CD4-positive, alpha-beta T cell treated with Interleukin-6 for 4 hours (primary cell): ENCODE measurements at places on chromosomes 4 and X.

GRCh38 chr4:184142121-184143000 is 75.3 kb downstream of the ENPP6 start:
- DNase-seq, result no peak

- DNase-seq, result no peak
These were observed 45.3 kb upstream of the EDA2R start for GRCh38 chrX:66684196-66684595.

DNA sequence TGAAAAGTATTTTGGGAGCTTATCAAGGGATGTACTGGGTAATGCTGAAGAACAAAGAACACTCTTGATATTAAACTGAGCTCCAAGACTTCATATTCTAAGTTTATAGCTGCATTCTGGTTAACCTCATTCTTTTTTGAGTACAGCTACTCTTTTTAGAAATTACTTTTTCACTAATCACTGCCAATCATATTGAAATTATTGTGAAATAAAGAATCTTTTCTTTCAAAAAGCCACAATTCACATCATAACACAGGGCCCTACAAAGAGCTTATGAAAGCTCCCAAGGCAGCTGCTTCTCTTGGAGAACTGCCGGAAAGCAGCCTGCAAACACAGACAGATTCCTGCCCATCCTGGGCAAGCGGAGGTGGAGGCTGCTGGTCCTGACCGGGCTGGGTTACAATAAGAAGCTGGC is 121.4 kb downstream of the RNF150 start:
- no peak for DNase-seq

DNA sequence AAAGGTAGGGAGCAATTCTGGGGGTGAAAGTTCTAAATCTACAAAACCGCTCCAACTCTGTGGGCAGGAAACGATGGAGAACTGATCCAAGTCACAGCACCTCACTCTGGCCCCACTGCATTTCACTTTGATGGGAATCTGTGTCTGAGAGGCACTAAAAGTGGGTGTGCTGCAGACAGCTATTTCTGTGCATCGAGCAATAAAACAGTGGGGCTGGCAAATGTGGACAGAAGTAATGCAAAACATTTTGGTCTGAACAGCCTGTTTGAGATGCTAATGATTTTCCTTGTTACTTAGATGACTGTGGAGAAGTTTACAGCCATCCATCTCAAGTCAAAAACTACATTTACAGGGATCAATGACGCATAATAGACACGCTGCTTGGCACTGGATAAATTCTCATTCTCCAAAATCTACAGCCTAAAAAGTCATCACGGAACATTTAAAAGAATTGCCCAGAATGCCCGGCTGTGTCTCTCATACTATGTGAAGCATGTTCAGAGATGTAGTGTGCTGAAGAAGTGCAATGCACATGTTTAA is 1671.6 kb upstream of the TENM3 start:
- no peak for DNase-seq

DNA sequence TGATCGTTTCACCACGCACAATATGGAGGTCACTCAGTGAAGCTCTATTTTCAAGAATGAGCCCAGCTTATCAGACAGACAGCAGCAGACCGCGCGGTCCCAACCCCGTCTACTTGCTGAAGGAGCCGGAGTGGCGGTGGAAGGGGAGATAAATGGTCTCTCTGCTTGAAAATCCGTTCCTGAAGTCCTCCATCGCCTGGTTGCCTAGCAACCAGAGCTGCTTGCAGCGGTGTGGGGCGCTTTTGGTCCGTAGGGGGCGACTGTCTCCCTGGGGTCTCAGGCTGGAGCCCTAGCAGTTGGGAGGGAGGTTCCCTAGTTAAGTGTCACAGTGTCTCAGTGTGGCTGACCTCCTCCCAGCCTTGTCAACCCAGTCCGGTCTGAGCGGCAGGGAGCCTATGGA is 8.3 kb upstream of the DLG3 start:
- DNase-seq, result no peak

- DNase-seq, result no peak
These were observed 65.7 kb downstream of the SHROOM2 start for GRCh38 chrX:9851890-9852289.

GRCh38 chr4:112938461-112939058 is 110.9 kb upstream of the ANK2 start:
- no peak for DNase-seq

- peak; percentile 66 for DNase-seq
These were observed 531 bp downstream of the RUFY3 start for GRCh38 chr4:70722199-70722791.

DNA sequence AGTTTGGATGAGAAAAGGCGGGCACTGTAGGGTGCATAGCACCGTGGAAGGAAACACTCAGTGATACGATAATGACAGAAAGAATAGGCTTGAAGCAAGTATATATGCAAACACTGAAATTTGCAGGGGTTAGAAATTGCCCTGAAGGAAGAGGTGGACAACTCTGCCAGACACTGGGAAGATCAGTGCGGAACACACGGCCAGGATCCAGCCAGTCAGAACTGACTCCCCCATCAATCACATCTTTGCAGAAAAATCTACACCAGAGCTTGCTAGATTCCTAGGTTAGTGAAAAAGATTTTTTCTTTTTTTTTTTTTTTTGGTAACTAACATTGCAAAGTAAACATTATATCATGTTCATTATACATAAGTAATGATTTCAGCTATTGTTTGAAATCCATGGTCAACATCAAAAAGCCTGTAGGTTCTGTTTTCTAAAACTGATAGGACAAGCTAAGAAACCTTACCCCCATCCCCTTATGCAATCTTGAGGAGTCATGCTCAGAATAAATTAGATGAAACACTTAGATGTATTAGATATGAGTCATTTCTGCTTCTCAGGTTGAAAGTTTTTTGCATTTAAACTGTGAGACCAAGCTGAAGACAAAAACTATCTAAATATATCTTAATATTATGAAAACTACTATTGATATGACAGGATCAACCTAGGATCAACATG is 38.9 kb downstream of the TRIML1 start:
- DNase-seq, result no peak

- peak; percentile 43 for DNase-seq
These were observed 23.2 kb downstream of the PRPS2 start for GRCh38 chrX:12814420-12814819.

DNA sequence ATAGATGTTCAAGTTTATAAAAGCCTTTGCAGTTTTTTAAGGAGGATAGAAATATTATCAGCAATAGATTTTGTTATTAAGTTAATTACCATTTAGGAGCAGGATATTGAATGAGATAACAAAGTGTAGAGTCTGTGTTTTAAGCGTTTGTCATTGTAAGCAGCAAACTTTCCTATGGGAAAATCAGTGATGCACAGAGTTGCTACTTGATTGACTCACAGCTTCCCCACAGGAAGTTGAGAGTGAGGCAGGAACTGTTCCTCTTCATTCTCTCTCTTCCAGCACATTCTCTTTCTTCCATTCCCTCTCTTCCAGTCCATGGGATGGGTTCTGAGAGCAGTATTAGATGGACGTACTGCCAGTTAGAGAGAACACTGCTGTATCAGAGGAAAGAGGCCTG is 867.7 kb upstream of the AGA start:
- no peak for DNase-seq

DNA sequence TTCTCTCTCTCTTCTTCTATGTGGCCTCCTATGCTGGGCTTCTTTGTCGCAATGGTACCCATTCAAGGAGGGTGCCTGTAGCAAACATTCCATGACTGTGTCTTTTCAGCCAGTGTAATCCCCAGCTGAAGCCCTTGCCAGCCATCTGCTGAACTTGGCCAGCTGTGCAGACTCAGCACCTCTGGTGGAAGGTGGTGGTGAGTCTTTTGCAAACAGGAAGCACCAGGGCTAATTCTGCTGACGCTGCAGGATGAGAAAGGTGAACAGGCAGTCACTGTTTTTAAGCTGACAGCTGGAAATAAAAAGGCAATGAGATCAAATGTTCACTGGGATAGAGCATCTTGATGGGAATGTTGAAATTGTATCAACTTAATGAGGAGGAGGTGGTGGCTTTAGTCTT is 298.7 kb upstream of the CLNK start:
- DNase-seq, result peak; percentile 6

DNA sequence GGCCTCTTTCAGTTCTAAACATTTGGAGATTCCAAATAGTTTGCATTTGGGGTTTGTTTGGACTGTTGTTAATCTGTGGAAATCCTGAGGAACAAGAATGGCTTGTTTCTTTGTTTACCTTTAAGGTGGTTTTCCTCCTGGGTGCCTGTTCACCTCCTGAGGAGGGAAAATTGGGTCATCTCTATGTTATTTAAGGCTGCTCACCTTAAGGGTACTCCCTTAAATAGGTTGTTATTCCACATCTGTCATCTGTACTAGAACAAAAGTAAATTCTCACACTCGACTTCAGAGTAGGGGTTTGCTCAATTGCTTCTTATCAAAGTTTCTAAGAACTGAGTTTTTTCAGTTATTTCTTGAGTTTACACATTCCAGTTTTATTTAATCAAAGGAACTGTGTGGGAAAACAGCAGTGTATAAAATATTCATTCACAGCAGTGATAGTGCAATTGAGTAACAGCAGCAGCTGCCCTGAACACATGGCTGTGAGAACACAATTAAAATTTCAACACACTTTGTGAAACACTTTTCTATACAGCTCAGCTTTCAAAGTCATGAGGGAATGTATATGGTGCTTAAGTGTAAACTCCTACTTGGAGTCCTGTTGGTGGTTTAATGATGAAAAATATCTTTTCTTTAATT is 238.5 kb upstream of the PGRMC2 start:
- no peak for DNase-seq

- no peak for DNase-seq
These were observed 20.2 kb upstream of the TCP11X2 start for GRCh38 chrX:102491766-102492165.

DNA sequence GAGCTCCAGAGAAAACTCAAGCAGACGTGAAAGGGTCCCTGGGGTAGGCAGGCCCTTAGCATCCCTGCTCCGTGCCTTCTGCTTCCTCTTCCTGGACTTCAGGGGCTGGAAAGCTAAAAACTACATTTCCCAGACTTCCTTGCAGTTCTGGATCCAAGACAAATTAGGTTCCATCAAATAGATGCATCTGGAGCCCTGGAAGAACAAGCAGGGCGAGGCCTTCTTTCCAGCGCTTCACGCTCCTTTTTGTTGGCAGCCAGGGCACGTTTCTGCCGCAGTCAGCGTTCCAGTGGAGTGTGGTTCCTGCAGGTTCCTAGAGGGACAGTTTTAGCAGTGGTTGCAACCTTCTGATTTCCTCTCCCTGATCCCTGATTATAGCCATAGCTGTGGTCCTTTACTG is 53.6 kb upstream of the MSX1 start:
- DNase-seq, result no peak

DNA sequence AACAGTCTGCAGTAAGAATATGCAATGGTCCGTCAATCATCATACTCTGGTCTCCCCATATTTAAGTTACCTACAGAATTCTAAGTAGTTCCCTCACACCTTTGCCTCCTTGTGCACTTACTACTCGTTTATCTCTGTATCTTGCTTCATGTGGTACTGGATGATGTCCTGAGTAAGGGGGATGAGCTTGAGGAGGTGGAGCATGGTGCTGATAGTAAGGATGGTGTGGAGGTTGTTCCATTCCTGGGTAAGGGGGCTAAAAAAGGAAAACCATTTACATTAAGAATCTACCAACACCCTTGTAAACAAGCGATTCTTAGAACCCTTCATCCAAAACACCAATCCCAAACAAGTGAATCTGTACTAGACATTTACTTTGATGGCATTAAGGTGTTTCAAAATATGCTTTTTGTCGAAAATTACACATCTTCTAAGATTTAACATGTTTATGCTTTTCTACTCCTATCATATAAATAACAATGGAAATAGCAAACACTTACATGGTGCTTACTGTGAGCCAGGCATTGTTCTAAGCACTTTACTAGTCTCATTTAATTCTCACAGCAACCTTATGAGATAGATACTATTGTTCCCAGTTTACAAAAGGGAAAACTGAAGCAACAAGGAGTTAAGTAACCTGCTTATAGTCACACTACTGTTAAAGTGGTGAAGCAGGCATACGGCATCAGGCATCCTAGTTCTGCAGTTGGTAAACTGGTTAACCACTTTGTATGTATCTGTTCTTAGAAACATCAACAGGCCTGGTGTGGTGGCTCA is 33.5 kb downstream of the YTHDC1 start:
- no peak for DNase-seq

- no peak for DNase-seq
These were observed 20.1 kb downstream of the BLTP1 start for GRCh38 chr4:122172266-122172665.

GRCh38 chr4:26762650-26763049 is 98.0 kb upstream of the STIM2 start:
- DNase-seq, result no peak

DNA sequence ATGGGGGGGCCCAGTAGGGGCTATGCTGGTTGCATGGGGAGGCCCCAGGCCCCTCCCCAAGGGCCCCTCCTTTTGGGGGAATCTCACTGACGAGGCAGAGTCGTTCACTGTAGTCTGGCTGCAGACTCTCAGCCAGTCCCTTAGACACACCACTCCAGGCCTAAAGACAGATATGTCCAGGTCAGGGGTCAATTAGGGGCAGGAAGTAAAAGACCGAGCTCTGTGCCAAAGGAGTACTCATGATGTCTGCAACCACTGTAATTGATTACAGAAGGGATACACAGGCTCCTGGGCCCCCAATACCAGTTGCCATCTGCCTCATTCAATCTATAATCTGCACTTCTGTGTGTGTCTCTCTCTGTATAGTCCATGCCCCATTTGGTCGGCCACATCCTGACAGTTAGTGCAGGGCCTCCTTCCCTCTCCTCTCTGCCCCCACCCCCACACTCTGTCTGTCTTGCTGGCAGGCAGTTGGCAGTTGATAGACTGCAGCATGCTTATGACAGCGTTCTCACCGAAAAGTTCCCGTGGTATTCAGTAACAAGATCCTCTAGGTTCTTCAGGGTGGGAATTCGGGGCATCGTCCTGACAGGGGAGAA is 1.3 kb upstream of the CXorf65 start:
- peak; percentile 68 for DNase-seq

GRCh38 chr4:81505004-81505598 is 33.4 kb upstream of the RASGEF1B start:
- DNase-seq, result peak; percentile 77

DNA sequence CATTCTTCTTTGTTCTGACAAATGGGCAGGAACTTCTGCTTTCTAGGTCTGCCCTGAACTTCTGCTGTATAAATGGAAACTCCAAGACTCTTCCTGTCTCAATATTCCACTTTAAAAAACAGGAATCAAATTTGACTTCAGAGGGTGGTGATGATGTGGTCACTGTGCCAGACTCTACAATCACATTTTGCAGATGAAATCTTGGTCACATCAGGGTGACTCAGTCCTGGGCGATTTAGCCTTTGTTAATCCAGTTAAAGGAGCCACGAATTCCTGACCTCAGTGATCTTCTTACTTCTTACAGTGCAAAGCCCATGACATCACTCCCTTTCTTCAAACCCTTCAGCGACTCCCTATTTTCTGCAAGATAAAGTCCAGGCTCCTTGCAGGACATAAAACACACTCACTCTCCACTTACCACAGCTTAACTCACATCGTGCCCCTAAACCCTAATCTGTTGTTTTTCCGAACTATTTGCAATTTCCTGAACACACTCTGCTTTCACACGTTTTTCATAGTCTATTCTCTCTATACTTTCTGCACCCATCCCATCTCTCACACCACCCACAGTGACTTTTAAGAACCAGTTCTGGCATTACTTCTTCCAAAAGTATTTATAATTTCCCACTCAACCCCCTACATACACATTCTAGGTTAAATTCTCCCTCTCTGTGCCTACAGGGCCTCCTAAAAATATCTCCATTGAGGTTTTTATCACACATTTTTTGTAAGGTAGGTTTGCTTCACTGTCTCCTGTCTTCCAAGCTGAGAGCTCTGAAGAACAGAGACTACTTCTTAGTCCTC is 11.1 kb downstream of the GASK1B start:
- no peak for DNase-seq
